ENCODE measurements at places on chromosomes 13 and 19.

DNA sequence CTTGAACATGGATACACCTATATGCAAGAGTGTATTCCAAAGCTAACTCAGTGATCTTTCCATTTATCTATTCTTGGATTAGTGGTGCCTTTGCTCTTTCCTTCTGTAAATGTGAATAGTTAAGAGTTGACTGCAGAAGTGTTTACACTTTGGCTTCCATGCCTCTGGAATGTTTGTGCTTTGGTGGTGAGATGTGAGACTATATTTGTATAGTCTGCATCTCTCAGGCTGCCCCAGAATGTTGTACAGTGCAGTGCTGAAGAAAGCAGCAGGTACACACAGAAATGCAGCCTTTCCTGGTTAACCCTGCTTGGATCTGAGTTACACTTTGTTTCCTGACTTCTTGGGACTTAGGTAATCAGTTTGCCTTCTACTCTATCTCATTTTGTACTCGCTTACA is 90.2 kb downstream of the DNAJC15 start:
- no peak for DNase-seq

GRCh38 chr19:14432791-14433553 is at the start of gene PKN1:
PKN1 (plus strand) TSS chr19:14433306; CDS start chr19:14433522, 216 bp downstream.
- DNase-seq, result peak; percentile 50

- no peak for DNase-seq
These were observed 78.0 kb downstream of the ATP11A start for GRCh38 chr13:112767506-112768471.

DNA sequence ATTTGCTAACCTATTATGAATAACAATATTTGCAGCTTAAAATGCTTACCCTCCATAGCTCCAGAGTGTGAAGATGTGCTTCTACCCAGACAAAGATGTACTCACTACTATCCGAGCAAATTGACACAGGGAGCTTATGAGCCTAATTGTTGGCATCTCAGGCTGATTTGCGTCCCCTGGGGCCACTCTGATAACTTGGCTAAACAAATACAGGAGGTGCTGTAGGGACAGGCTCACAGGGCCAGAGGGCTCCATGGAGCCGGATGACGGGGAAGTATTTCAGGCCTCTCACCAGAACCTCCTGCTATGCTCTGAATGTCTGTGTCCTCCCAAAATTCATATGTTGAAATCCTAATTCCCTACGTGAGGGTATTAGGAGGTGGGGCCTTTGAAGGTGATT is 26.7 kb upstream of the C19orf12 start:
- no peak for DNase-seq

- peak; percentile 47 for DNase-seq
These were observed 105.5 kb downstream of the MBNL2 start for GRCh38 chr13:97327506-97328221.

DNA sequence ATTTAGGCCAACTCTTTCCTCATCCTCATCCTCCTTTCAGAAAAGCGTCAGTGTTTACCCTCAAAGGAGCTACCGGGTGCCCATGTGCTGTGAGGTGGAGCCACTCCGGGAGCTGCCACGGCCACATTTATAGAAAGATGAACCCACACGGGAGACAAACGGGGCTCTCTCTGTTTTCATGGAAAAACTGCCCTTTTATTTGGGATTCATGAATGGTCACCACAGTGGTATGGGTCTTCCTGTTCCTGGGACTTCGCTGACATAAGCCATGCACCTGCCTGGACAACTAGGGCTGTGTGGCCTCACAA is 224.2 kb downstream of the ZIC5 start:
- no peak for DNase-seq

- DNase-seq, result no peak
These were observed 59.8 kb downstream of the SPACA7 start for GRCh38 chr13:112435973-112436372.
